ENCODE measurements at places on chromosomes 5 and 9. TPM values are rescaled to one million over a fixed set of nuclear protein-coding genes. Genes with fewer than 3 reads are reported as not detected.

PITX1 gene
- not detected for polyA plus RNA-seq

TMEM232 gene
- polyA plus RNA-seq: not detected

MEIKIN gene
- polyA plus RNA-seq: not detected

TNFAIP8 gene
- 132 TPM for polyA plus RNA-seq

TNFSF15 gene
- 0.03 TPM for polyA plus RNA-seq

GFI1B gene
- polyA plus RNA-seq: 1.6 TPM

C5orf63 gene
- polyA plus RNA-seq: 9.3 TPM

MYORG gene
- polyA plus RNA-seq: 0.30 TPM

PAX5 gene
- polyA plus RNA-seq: 0.03 TPM

TEK gene
- not detected for polyA plus RNA-seq

ARSI gene
- not detected for polyA plus RNA-seq

PCA3 gene
- polyA plus RNA-seq: not detected

C5orf52 gene
- polyA plus RNA-seq: not detected

PLAC8L1 gene
- polyA plus RNA-seq: not detected

All from immature natural killer cell (primary cell).